SW 1271 (cell line): ENCODE measurements at places on chromosomes 11 and 22.
A peak's percentile ranks its signal among the peaks of the same experiment; 100 is the strongest.

DNA sequence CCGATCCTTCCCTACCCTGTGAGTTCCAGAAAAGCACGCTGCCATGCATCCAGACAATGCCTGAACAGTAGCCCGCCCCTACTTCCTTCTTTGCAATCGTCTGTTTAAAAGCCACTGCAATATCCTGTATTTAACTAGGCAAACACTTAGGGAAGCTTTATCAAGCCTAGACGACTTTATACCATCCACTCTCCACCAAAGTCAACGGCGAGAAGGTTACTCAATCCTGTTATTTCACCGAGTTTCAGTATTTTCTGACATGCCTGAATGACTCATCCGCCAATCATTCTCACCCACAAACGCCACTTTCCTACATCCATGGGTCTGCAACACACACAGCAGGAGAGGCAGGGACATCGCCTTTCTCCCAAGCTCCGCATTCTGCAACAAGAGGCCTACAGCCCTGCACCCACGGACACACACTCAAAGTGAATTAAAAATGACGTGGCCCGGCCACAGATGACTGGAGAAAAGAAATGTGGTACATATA, 9.3 kb downstream of the CELSR1 start:
- no peak for DNase-seq

DNA sequence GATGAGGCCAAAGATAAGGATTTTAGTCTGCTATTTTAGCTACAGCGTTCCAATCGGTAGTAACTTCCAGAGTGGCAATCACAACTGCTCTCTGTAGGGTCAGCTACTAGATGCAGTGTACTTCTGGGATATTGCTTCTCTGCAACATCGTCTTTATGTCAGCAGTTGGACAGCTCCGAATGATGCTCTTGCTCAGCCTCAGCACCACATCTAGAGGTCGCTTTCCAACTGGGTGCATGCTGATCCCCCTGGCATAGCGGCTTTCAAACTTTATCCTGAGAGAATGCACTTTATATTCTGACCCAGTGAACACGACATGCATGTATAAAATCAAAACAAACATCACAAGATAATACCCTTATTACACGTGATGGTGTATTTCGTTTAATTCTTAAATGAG, 219.6 kb downstream of the C11orf87 start:
- no peak for DNase-seq

- DNase-seq, result no peak
Measured at GRCh38 chr11:121298774-121299173, 6.2 kb downstream of the SC5D start.

DNA sequence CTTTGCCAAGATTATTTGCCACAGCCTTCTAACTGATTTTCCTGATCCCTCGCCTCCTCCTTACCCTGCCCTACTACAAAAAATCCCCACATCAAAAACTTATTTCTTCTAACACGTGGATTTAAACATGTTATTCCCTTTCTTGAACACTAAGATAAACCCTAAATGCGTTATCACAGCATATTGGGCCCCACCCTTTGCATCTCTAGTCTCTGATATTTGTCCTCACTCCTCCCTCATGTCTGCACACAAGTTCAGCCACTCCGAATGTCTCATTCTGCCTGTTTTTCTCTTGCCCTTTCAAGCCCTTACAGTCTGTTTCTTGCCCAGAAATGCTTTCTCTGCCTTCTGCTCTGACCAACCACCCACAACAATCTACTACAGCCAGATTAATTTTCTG, 10.6 kb upstream of the ACER3 start:
- DNase-seq, result no peak

- DNase-seq, result no peak
Measured at GRCh38 chr22:11360632-11361031, 4167.4 kb upstream of the OR11H1 start.

GRCh38 chr22:18115906-18116371, 5.3 kb downstream of the TUBA8 start:
- DNase-seq, result no peak

- no peak for DNase-seq
Measured at GRCh38 chr22:31210556-31211421, 1.3 kb upstream of the LIMK2 start.

DNA sequence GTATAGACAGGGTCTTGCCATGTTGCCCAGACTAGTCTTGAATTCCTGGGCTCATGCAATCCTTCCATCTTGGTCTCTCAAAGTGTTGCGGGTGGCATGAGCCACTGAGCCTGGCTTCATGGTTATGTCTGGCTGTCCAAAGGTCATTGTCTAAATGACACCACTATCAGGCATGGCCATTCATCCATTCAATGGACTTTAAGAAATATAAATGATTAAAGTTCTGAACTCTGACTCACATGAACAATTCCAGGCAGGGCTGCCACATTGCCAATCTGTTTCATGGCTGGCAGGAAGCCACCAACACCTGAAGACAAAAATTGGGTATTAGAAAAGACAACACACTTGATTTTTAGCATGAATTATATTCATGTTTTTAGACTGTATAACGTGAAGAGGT, 4.1 kb downstream of the RTCB start:
- no peak for DNase-seq

GRCh38 chr11:75743711-75744563, 24.6 kb upstream of the DGAT2 start:
- DNase-seq, result no peak

GRCh38 chr11:81792416-81792815, 941.2 kb downstream of the FAM181B start:
- DNase-seq, result no peak

DNA sequence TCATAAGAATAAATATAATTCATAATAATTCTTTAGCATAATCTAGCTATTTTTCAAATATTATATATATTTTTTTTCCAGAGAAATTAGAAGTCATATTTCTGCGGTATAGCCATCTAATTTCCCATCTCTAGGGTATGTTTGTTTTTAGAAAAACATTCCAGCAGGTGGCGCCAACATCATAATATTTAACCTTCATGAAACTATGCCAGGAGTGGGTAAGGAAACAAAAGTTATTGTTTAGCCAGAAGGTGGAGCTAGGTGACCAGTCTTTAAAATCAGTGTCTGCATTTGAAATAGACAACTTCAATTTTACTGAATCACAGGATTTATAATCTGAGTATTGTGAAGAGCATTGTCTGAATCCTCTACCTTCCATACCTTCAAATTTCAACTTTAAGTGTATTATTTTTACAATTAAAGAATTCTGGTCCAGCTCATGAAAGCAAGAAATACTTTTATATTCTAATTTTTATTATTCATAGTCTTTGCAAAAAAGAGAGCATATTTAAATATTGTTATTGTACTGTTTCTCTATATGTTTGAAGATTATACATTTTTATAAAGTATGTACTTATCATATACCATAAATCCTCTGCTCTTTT, 15.7 kb upstream of the CCDC179 start:
- peak; percentile 56 for DNase-seq

DNA sequence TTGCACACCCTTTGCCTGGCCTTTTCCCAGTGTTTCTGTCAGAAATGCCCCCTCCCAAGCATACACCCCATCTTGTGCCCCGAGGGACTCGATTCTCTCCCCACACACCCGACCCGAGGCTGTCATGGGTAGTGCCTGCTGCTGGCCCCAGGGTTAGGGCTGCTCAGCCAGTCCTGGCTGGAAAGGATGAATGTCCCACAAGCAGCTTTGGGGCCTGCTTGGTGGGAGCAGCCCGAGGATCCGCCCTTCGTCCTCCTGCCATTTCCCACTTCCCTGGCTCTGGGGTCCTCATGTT, 55.0 kb upstream of the PRODH start:
- no peak for DNase-seq

DNA sequence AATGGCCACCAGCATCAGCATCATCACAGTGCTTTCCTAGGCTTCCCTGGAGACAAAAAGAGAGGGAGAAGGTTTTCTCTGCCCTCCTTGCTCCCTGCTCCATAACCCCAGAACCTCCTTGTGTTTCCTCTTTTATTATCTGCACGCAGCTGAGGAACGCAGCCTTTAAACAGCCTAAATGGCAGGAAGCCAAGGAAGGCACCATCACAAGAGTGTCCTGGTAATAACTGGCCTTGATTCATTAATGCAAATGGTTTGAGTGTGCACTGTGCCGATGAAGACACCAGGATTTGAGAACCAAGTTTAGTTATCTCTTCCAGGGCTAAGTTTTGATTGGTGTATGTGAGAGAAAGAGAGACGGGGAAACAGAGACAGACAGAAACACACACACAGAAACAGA, 29.4 kb upstream of the DRD2 start:
- no peak for DNase-seq

DNA sequence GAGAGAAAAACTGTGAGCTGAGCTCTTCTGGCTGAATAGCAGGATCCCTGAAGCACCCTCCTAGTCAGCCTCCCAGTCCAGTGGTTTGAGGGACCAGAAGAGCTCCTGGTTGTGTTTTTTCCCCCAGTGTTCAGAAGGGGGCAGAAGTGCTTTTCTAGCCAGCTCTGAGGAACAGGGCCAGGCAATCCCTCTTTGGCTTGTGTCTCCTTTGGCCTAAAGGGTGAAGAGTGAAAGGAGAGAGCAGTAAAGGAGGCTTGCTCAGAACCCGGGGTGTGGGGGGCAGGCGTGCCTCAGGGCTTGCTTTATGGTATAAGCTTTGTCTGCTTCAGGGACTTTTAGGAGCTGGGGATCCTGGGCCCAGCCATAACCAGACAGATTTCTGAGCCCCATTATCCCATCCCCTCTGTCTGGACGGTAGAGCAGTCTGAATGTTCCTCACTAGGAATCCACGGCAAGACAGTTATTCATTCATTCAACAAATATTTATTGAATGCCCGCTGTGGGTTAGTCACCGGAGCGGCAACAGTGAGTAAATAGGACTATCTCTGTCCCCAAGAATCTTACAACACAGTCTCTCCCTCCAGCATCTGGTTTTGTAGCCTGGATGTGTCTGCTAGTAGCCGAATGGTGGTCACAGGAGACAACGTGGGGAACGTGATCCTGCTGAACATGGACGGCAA, 14.5 kb downstream of the ACP2 start:
- DNase-seq, result peak; percentile 76

- DNase-seq, result peak; percentile 28
Measured at GRCh38 chr11:95764267-95764898, 25.2 kb downstream of the FAM76B start.

- DNase-seq, result no peak
Measured at GRCh38 chr22:48872271-48873190, 955.1 kb downstream of the BRD1 start.

DNA sequence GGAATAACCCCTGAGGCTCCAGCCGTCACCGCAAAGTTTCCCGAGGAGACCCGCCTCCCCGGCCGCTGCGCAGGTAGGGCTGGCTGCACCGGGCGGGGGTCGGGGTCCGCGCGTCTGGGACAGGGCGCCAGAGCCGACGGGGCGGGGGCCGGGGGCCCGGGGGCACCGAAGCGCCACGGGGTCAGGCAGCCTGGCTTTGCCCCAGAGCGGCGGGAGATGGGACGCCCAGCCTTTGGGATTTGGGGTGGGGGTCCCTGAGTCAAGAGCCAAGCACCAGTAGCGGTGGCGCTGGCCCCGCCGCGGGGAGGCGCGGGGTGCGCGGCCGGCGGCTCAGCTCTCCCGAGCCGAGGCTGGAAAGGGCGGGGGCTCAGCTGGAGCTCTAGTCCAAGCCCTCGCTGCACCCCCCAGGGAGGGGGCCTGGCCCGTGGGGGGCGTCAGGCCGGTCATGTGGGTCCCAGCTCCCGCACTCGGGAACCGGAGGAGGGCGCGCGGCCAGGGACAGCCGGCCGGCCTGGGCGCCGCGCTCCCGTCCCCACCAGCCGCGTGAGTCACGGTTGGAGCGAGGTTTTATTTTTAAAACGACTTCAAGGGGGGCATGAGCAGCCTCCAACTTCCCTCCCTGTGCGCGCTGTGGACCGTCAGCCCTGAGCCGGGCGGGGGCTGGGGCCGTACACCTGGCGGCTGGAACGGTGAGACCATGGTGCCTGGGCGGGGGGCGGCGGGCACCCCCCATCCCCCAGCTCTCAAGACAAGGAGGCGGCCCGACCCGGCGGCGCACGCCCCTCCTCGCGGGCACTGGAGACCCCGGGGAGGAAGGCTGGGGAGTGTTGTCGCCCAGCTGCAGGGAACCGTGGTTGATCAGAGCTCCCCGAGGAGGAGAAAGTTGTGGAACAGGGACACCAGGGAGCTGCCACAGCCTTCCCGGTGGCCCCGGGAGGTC, 626 bp downstream of the FLRT1 start:
- DNase-seq, result no peak

GRCh38 chr11:14308114-14308896, 50.7 kb downstream of the RRAS2 start:
- DNase-seq, result no peak

DNA sequence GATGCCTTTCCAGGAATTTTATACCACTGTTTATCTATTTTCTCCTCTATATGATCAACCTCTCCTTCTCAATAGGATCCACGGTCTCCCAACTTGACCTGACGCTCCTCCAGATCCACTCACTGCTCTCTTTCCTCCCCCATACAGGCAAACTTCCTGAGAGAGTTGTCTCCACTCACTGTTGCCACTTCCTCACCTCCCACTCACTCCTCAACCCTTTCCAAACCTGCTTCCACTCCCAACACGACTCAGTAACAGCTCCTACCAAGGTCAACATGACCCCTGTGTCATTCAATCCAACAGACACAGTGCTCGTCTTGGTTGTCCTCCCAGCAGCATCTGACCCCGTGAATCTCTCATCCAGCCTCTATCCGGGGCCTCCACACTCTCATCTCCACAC, 3.1 kb downstream of the APBB1 start:
- no peak for DNase-seq

DNA sequence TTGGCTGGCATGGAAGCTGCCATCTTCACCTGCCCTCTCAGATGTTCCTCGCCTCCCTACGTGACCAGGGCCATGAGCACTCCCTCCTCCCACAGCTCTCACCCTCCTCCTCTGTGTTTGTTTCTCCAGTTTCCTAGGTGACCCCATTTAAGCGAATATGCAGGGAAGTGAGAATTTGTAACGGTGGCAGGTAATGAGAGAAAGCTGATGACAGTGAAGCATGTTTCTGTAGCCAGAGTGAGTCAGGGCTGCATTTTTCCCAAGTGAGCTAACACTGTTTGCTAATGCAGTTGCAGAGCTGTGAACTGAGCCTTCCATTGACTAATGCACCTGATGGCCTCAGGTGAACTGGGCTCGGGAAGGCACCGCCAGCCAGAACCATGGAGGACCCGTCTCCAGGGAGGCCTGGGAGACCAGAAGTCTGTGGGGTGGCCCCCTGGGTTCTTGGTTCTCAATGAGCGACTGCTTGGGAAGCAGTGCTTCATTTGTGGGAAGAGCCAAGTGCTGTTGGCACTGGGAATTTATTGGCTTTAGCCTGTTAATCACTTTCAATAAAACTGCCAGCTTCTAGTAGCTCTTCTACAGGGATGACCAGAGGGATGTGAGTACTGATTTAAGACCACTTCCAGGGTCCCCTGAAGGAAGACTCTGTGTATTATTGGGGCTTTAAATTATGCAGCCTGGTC, 64.5 kb downstream of the BARX2 start:
- DNase-seq, result no peak

DNA sequence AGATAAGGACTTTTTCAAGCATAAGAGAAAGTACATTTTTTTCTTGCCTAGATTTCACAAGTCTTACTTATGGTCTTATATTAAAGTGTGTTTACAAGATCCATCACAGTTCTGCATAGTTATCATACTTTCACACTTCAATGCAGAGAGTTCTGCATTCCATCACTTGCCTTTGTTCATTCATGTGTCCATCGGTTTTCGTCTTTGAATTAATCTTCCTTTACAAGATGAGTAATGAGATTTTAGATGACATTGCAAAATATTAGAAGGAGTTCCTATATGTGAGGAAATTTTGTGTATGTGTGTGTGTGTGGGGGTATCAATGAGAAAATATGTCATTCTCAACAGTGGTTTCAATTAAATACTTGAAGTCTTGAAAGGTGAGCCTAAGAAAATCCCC, 98.1 kb upstream of the GUCY1A2 start:
- DNase-seq, result no peak

GRCh38 chr11:7376386-7376785, 108.9 kb upstream of the OLFML1 start:
- no peak for DNase-seq

- DNase-seq, result no peak
Measured at GRCh38 chr22:28205926-28206325, 286.9 kb upstream of the PITPNB start.
